ENCODE measurements at places on chromosomes 2 and 18.

DNA sequence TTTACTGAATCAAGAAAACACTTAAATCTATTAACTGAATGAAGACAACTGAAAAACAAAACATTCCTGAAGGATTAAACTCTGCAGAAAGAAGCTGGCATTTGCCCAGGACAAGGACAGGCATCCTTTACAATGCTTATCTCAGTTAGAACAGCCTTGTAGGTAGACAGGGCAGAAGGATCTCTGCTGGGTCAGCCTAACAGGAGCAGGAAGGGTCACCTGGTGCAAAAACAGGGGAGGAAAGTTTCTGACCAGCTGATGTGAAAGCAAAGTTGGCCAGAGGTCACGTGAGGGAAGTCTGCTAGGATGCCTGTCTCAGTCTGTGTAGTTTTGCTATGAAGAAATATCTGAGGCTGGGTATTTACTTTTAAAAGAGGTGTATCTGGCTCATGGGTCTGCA, 348.6 kb downstream of the ANAPC1 start:
- no peak for DNase-seq

DNA sequence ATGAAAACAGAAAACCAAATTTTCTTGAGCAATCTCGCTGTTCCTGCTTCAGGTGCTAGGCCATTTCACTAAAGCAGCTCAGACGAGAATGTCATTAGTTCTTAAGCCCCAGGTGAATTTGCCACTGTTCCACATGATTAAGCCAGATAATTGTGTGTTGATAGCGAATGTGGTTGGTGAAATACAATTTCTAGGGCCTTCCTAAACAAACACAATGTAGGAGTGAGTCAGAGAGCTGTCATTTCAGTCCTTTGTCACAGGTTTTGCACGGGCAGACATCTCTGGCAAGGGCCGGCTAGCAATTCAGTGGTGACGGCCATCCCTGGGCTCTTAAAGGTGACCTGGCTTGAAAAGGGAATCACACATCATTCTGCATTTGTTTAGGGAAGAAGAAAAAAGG, 170.7 kb downstream of the TMEM182 start:
- no peak for DNase-seq

GRCh38 chr18:43484710-43485109, 207.4 kb upstream of the SYT4 start:
- DNase-seq = no peak

GRCh38 chr2:152609699-152610098, 107.6 kb downstream of the PRPF40A start:
- no peak for DNase-seq

- DNase-seq = no peak
These were observed 45.9 kb upstream of the ITGA6 start for GRCh38 chr2:172381275-172382027.

DNA sequence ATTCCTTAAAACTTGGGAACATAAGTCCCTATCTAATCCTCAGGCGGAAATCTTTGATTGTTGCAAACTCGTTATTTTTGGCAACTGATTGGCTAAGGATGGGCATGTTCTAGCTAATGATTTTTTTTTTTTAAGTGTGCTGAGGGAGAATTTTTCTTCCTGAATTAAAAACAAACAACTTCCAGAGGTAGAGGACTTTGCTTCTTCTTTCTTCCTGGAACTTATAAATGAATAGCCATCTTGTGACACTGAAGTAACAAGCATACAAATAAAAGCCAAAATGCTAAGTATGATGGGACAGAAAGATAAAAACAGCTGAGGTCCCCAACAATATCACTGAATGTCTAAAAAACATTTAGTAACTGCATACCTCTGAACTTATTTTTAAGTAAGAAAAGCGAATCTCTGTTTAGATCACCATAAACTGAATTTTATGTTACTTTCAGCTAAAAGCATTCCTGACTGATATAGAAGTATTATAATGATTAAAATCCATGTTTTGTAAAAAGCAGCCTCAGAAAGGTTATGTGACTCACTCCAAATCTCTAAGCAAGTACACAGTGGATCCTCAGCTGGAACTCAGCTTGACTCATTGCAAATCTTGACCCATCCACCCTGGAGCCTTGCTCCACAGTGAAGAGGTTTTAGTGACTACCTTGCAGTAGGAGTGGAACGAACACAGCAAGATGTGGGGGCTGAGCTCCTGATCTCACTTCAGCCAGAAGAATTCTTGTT, 344.4 kb downstream of the CLIP4 start:
- DNase-seq = no peak

All from nucleus accumbens (tissue), 56 donors.